ENCODE measurements at places on chromosomes 16 and 17.

- no peak for DNase-seq
These were observed 81.7 kb upstream of the MSI2 start for GRCh38 chr17:57174591-57174990.

- no peak for DNase-seq
These were observed 2.7 kb upstream of the ZC3H7A start for GRCh38 chr16:11799509-11800381.

DNA sequence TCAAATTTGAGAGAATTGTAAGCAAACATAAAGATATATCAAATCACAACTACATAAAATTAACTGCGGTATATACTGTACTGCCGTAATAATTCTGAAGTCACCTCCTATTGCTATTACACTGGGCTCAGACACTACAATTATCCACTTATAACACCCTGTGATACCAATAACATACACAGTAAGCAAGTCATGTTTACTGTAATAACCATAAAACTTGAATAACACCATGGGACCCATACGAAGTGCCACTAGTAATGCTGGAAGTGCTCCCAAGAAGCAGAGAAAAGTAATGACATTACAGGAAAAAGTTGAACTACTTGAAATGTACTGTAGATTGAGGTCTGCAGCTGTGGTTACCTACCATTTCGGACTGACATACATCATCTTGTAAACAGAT, 24.0 kb downstream of the CMC2 start:
- DNase-seq = no peak

DNA sequence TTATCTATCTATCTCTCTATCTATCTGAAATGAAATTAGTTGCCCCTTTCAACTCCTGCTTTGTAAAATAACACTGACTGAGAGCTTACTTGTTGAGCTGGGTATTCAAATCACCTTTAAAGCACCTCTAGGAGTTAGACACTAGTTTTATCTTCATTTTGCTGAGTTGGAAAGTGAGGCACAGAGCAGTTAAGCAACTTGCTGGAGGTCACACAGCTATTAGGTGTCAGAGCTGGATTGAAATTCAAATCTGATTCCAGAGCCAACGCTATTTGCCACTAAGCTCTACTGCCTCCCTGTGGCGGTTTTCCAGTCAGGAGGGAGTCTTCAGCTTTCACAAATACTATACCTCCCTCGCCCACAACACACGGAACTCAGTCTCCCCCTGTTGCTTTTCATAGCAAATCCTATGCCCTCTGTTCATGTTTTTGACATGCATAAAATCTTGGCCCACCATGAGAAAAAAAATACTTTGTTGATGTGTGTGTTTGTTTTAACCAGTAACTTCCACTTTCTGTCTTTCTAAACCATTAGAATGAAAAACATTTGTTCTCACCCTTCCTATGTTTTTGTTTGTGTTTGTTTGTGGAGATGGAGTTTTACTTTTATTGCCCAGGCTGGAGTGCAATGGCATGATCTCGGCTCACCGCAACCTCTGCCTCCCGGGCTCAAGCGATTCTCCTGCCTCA, 74.8 kb upstream of the SMURF2 start:
- DNase-seq = peak; percentile 38

DNA sequence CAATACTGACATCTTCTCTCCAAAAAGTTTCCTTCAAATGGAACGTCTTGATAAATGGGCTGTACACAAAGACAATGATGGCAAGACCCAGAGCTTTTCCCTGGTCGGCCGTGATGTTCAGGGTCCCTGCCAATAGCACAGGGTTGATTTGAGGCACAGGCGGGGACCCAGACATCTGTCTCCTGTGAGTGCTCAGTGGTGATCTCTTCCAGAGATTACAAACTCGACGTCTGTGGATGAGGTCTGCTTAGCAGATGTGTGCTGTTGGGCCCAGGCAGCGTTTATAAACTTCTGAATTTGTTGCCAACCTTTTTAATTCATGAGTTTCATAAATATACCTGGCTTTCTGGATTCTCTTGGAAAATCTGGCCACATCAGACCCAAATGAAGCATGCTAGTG, 14.9 kb downstream of the CPPED1 start:
- DNase-seq = no peak
